ENCODE measurements at places on chromosomes 12 and 14. TPM values are rescaled to one million over a fixed set of nuclear protein-coding genes. Genes with fewer than 3 reads are reported as not detected.

TAS2R13 gene
- total RNA-seq = 0.53 TPM

- DNase-seq = no peak
Observed at GRCh38 chr14:71701990-71702389, 230.2 kb upstream of the RGS6 start.

ACOT2 gene
- 8.4 TPM for total RNA-seq

SLCO1B1 gene
- not detected for total RNA-seq

PUS1 gene
- 37.3 TPM for total RNA-seq

DNA sequence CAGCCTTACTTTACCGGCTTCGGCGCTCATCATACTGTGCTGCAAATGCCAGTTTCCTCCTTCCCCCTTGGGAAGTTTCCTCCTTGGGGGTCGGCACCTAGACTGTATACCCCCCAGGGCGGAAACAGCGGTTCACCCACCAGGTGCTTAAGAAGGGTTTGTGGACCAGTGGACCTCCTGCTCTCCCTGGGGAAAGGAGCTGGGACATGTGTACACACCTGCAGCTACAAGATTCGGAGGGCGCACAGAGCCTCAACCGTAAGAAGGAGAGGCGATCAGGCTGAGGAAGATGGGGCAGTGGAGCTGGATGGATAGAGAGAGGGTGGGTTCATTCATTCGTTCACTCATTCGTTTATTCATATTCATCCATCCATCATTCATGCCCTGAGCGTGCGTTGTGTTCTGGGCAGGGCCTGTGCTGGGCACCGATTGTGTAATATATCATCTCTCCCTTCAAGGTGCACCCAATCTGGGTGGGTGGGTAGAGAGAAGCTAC is 717 bp upstream of the ZNF839 start:
- DNase-seq = peak; percentile 14

DNA sequence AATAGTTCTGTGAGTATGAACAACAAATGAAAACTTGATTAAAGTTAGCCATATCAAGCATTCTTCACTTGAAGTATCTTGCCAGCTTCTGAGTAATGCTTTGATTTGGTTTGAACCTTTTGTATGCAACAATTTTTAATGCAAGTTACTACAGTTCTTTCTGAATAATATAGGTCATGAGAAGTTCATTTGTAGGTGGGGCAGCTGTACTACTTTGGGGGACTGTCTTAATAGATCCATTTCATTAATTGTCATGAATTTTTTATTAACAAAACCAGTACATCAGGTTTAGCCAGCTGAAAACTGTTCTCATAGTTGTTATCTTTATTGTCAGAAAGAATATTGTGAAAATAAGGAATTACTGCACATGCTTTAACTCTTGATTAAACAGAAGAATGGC is 142.7 kb downstream of the FOXA1 start:
- DNase-seq = no peak

DNA sequence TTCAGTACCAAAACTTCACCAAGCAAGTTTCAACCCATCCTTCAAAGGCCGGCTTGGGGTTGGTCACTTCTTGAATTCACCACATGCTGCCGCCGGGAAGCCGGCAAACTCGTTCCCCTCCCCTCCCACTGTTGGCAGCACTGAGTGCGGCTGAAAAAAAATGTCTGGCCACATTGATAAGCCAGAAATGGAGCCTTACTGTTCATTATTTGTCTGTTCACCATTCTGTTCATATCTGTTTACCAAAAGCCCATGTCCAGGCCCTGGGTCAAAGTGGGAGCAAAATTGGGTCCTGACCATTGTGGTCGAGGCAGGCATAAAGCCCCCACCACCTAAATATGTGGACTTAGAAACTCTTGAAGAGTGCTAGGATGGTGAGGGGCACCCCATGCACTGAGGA is 7.3 kb upstream of the HSP90AA1 start:
- no peak for DNase-seq

CLEC4D gene
- not detected for total RNA-seq

DNA sequence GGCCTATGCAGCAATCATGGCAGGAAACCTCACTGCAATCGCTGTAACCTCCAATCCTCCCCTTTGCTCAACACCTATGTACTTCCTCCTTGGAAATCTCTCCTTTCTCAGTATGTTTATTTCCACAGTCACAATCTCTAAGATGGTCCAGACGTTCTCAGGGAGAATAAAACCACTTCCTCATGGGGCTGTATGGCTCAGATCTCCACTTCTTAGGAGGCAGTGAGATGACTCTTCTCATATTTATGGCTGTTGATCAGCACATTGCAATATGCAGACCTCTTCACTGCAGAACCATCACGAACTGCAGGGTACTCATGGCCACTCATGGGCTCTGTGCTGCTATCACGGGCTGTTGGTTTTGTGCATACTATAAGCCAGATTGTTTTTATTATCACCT is 17.1 kb upstream of the OR4K17 start:
- DNase-seq = no peak

BCL2L14 gene
- total RNA-seq = 6.0 TPM

GRCh38 chr14:30156571-30156970 is 228.9 kb upstream of the PRKD1 start:
- DNase-seq = no peak

GRCh38 chr12:24888813-24889212 is 60.1 kb downstream of the BCAT1 start:
- DNase-seq = no peak

CD4 gene
- total RNA-seq = 141 TPM

DNA sequence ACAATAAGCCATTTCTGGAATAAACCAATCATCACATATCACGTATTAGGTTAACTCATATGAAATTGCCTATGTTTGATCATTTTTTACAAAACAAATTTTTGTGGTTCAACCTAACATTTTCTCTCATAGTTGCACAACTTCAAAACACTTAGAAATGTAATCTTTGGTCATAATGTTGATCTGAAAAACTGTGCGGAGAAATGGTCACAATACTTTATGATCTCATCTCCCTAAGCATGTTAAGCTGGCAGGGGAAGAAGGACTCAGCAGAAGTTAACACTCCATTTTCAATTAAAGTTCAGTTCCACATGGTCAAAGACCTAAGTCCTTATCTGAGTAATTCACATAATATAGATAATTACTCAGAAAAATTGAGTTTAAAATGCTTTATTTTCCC is 194.8 kb downstream of the CAPZA3 start:
- no peak for DNase-seq

DNA sequence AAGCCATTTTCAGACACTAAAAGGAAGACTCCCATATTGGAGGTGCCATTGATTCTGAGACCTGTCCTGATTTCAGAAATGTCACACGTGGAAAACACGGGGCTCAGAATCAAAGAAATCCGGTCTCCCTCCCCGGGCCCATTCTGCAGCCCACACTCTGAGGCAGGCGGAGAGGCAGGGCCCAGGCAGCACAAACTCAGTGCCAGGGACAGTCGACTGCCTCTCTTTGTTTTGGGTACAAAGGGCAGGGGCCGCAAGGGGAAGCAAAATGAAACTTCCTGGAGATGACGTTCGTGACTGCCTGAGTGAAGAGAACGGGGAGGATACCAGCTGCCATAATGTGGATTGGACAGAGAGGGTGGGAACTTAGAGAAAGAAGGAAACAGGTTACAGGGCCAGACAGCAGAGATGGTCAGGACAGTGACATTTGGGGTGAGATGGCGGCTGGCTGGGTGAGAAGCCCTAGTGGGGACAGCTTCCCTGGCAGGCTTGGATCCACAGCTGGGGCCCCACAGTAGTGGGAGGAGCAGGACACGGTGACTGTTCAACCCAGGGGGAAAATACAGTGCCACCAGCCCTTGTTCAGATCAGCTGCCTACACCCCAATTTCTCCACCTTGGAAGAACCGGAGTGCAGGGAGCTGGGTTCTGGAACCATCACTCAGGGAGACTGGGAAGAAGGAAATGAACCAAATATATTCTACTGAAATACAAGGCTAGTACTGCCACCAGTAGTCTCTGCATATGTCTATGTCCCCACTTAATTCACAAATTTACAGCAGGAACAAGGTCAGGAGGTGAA is 8.1 kb downstream of the GAPDH start:
- no peak for DNase-seq

- no peak for DNase-seq
Observed at GRCh38 chr12:75634244-75635222, 123.1 kb upstream of the KRR1 start.

HOXC11 gene
- not detected for total RNA-seq

DNA sequence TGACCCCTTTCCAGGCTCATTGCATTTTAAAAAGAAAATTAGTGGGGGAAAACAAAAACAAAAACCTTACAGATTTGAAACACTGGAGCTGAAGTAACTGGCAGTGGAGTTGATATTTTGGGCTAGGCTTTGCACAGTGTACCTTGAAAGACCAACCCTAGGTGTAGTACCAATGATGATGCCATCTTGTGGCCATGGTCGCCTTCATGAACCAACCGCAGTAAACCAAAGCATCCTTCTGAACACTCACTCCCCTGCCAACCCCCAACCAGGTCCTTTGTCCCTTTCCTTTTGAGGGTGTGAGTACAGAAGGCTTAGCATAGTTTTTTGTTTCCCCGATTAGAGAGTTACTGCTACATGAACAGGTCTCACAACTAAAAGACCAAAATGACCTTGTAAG is 5.9 kb downstream of the TOMM20L start:
- no peak for DNase-seq

CABP1 gene
- not detected for total RNA-seq

ADCY4 gene
- total RNA-seq = 6.9 TPM

DNA sequence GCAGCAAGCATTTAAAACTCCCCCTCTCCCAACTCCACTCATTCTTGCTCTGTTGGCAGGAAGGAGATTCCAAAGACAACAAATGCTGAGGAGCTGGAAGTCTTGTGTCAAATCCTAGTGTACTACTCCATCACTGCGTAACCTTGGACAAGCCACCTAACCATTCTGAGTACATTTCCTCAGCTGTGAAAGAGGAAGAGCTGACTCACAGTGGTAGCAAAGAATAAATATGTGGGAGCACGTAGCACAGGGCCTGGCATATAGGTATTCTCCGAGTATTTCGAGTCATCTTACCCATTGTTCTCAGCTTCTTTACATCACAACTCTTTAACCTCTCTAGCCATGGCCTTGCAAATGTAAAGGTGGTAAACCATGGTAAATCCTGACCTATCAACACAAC is 28.7 kb downstream of the EGLN3 start:
- DNase-seq = no peak

AQP5 gene
- not detected for total RNA-seq

DNA sequence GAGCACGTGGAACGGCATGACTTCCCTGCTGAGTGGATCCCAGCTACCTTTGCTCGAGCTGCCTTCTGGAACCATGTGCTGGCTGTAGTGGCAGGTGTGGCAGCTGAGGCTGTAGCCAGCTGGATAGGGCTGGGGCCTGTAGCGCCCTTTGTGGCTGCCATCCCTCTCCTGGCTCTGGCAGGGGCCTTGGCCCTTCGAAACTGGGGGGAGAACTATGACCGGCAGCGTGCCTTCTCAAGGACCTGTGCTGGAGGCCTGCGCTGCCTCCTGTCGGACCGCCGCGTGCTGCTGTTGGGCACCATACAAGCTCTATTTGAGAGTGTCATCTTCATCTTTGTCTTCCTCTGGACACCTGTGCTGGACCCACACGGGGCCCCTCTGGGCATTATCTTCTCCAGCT is 14.8 kb upstream of the ESPL1 start:
- no peak for DNase-seq

DNA sequence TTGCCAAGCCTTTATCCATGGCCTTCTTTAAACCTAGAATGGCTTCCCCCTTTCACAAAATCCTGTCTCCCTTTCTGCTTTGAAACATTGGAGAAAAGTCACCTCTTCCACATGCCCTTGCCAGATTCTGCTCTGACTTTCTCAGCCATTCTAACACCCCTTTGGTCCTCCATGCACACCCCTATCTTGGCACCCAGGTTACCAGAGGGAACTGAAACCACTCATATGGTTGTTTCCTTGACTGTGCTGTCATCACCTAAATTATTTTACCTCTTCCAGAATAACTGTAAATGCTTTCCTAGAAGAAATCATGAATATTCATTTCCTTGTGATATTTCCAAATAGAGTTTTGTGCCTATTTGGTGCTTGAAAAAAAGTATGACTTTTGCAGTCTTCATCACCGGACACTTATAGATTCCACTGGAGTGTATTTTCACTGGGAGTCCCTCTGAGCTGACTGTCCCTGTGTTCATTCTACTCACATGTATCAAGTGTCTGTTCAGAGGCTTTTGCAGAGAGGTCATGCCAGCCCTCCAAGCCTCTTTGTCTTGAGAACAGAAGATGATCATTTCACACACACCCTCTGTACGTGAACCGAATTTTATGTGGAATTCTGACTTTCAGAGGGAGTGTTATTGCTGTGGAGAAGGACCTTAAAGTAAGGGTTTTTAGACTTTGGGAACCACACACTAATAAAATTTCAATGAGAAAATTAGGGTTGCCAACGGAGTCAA is 74.1 kb downstream of the PLXNC1 start:
- no peak for DNase-seq
